Astrocyte (in vitro differentiated cells and primary cell): ENCODE measurements at places on chromosomes 1 and 21.

DNA sequence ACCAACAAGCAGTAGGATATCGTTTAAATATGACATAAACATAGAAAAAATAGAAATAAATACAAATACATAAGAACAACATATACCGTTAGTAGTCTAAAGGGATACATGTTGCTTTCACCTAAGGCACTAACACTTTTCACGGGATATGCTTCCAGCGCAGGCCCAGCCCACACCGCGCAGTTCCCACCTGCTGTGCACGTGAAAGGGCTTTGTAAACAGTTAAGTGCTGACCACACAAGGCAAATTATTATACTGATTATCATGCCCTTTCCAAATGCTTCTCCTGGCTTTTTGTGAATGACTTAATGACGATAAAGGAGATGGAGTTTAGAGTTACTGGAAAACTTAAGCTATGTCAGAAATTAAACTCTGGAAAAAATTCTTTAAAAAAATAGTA lies 11.3 kb upstream of the IL22RA1 start:
- no peak for DNase-seq

DNA sequence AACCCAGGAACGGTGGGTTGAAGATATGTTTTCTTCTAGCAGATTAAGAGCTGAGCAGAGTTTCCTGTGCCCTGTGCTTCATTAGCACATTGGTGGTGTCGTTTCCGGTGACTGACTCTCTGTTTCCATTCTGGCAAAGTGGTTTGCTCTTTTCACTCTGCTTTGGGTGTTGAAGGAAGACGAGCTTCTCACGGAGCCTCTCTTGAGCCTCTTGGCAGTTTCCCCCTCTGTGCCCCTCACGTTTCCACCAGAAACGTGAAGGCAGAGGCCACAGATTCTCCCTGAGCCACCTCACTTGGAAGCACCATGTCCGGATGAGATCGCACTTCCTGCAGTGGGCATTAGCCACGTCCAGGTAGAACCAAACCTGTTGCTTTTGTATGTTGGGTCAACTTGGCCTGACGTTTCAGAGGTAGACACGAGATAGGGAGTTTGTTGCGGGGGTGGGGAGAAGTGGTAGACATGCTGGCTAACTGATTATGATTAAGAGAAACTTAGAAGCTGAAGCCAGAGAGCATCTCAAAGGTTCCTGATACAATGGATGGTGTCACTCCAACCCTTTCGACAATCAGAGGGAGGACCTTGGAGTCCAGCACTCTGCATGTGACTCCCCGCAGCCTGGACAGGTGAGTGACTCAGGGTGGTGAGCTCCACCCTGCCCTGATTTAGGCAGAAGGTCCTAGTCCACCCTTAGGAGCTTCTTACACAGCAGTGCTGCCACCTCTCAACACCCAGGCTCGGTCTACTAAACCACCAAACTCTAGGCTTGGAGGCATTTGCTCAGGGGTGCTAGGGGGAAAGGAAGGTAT lies at the start of gene LAX1:
Gene LAX1 (plus strand): TSS at position 155 of the 809 bp plus-strand sequence. CDS start 383 bp downstream, at position 538.
- DNase-seq: no peak

GRCh38 chr1:216054600-216054999 lies 368.6 kb downstream of the USH2A start:
- DNase-seq: peak; percentile 12

- no peak for DNase-seq
Observed at GRCh38 chr1:219427403-219427802, 185.5 kb downstream of the ZC3H11B start.

DNA sequence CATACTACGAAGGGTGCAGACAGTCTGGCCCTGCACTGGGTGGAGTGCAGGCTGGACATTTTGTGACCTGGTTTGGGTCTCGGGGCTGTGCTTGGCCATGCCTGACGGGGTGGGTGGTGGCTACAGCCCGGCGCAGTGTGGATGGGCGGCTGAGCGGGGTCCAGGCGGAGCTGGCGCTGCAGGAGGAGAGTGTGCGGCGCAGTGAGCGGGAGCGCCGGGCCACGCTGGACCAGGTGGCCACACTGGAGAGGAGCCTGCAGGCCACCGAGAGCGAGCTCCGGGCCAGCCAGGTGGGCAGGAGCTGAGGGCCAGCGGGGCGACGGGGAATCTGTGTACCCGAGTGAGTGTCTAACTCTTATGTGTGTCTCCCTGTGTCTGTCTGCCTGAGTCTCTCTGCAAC lies 14.1 kb downstream of the MFAP2 start:
- DNase-seq: no peak

GRCh38 chr1:221777431-221778072 lies 35.7 kb upstream of the DUSP10 start:
- DNase-seq: no peak

DNA sequence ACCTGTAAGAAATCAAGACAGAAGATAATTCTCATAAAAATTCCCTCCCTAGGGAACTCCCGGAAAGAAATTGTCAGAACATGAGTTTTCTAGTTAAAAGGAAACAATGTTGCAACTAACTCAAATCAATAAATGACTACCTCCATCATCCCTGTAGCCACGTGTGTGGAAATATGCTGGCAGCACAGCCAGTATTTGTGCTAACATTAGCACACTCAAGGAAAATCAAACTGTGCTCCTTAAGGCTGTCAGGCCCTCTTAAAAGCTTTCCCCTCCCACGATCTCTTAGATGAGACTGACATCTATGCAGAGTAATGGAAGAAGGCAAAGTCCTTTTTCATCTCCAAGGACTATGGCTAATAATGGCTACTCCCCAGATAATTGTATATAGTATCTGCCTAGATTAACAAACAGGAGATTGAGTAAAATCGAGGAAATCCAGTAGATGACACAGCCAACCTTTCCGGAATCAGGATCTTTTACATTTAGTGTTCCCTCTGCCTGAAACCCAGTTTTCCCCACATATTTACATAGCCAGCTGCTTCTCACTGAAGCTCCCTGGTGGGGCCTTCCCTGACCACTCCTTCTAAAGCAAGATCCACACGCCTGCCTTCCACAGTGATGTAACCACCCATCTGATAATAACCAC lies 50.9 kb upstream of the NR5A2 start:
- DNase-seq: no peak

- DNase-seq: no peak
Observed at GRCh38 chr1:15488371-15488770, 12.5 kb downstream of the CELA2B start.

DNA sequence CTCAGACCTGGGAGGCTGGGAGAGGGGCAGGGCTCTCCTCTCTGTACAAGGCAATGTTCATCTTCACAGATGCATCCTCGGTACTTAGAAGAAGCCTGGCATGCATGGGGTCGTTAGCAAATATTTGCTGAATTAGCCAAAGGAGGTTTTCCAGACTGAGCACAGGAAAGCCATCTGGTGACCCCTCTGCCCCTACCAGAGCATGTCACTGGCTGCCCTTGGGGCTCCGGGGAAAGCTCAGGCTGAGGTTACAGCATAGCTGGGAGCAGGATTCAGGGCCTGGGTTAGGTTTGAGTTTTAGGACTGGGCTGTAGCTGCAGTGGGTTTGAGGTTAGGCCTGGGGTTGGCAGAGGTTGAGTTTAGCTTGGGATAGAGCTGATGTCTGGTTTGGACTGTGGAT lies 43.4 kb upstream of the ZBTB40 start:
- no peak for DNase-seq

- no peak for DNase-seq
Observed at GRCh38 chr1:150404465-150404864, 40.5 kb downstream of the RPRD2 start.

- DNase-seq: no peak
Observed at GRCh38 chr1:237999426-238000052, 108.8 kb upstream of the ZP4 start.

DNA sequence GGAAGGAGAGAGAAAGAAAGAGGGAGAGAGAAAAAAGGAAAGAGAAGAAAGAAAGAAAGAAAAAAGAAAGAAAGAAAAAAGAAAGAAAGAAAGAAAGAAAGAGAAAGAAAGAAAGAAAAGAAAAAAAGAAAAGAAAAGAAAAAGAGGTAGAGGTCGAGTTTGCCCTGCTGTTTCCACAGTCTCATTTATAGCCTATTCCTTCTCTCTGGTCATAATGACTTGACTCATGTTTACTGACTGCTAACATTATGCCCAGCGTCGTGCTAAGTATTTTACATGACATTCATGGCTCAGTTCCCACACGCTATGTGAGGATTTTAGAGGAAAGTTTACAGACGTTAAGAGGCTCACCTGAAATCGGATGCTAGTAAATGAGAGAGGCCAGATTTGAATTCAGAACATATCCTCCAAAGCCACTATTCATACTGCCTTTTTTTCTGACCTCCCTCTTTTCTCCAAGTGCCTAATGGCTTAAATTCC lies 263.0 kb downstream of the TNR start:
- DNase-seq: no peak

- DNase-seq: peak; percentile 80
Observed at GRCh38 chr1:27405074-27405473, 12.7 kb downstream of the GPR3 start.

DNA sequence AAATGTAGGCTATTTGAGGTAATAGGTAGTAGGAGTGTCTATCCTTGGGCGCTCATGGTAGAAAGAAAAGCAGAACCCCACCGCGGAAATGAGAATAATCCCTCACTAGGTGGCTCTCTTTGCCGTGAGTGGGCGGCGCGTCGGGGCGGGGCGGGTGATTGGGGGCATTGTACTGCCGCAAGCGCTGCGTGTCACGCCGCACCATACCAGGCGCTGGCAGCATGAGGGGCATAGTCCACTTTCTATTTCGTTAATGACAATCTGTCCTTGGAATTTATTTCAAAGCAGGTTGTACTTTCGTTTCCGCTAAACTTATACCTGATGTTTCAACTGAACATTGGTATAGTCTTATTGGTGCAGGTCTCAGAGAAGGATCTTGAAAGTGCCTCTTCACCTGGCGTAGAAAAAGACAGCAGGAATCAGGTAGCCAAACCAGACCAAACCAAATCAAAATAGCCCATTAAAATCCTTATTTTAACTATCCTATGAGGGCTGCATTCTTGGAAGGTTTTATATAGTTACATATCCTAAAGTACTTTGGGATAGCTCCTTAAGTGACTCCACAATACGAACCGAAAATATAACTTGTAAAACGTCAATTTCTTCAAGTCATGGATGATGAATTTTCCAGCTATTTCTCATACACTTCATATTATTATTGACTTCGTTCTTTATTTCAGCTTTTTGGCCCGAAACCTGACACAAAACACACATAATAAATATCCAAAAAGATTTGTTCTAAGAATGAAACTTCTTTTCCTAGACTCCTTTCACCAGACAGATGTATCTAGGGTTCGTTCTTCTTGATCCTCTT lies 1.9 kb upstream of the SMG7 start:
- DNase-seq: peak; percentile 32

- DNase-seq: no peak
Observed at GRCh38 chr1:40575336-40575735, 43.9 kb downstream of the ZNF684 start.

- DNase-seq: no peak
Observed at GRCh38 chr21:37811711-37812110, 104.5 kb downstream of the KCNJ6 start.

DNA sequence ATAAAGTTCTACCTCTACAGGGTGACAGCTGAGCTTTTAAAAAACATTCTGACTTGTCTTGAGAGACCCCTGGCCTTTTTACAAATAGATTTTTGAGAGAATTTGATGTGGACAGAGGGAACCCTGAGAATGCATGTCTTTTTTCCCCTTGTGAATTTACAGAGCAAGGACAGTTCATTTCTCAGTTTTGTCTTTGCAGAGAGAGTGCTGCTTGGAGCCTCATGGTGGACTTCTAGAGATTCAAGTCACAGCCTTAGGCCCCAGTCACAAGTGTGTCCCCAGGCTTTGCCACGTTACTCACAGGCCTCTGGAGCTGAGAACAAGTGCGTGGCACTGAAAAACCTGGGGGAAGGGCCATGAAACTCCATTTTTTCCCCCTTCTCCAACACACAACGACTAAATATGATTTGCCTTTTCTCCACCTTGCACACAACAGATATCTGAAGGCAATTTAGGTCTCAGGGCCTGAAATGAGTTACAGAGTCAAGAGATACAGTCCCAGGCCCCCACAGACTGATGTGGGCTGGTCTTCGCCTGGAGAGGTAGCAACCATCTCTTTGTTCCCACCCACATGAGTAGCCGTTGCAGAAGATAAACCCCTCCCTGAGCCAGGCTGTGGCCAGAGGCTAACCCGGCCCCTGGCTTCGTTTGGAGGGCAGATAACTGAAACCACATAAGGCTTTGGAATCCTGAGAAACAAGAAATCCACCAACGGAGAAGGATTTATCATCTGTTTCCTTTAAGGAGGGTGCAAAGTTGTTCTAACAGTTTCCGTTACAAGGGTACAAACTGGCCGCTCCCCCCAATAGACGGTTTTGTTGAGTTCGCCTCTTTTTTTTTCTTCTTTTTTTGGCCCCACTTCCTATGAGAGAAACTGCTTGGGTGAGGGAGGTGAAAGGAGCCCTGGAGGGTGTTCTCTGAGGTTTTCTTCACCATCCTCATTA lies 1.0 kb upstream of the PIGV start:
- peak; percentile 88 for DNase-seq

- no peak for DNase-seq
Observed at GRCh38 chr1:241131636-241132194, 225.3 kb downstream of the RGS7 start.

- no peak for DNase-seq
Observed at GRCh38 chr1:208344202-208344857, 100.1 kb upstream of the PLXNA2 start.

- DNase-seq: no peak
Observed at GRCh38 chr1:168335500-168335899, 54.8 kb downstream of the TBX19 start.

DNA sequence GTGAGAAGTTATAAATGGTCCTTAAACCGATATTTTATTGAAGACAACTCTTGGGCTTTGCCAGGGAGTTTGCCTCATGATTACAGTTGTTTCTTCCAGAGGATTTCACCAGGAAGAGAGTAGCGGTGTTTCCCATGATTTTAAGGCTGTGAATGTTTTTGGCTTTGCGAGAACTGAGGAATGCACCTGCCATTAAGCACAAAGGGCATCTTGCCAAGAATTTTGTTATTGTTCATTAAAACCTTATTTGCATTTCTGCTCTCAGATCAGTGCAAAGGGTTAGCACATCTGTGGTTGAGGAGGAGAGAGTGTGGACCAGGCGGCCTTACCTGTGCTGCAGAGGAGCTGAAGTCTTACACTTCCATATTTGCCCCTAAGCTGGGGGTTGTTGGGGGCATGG lies 13.8 kb downstream of the CNIH3 start:
- DNase-seq: no peak

DNA sequence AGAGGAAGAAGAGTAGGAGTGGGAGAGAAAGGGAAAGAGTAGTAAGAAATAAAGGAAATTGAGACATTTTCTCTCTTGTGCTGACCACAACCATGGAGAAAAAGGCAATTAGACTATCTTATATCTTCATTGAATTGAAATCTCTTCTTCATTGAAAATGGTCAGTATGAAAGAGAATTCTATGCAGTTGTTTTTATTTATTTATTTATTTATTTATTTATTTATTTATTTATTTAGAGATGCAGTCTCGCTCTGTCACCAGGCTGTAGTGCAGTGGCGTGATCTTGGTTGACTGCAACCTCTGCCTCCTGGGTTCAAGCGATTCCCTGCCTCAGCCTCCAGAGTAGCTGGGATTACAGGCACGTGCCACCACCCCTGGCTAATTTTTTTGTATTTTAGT lies 447.1 kb downstream of the PTPRC start:
- DNase-seq: no peak

- DNase-seq: no peak
Observed at GRCh38 chr1:153465811-153466636, 5.6 kb upstream of the S100A7 start.
